LoVo (cell line): ENCODE measurements at places on chromosomes 7 and 10.

GRCh38 chr7:118369987-118370386 is 145.5 kb downstream of the ANKRD7 start:
- DNase-seq, result no peak

GRCh38 chr7:142711196-142711595 is 38.1 kb upstream of the PRSS1 start:
- no peak for DNase-seq

DNA sequence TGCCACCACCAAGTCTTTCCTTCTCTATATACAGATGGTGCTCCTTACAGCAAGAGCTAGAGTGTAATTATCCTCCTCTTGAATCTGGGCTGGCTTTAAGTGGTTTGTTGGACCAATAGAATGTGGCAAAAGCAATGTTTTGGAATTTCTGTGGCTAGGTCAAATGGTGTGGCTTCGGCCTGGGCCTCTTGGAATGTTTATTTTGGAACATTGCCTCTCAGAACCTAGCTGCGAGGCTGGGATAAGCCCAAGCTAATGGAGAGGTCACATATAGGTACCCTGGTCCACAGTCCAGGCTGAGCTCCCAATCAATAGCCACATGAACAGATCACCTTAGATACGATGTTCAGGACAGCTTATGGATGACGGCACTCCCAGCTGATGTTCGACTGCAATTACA is 556.7 kb downstream of the TYW1 start:
- DNase-seq, result no peak

DNA sequence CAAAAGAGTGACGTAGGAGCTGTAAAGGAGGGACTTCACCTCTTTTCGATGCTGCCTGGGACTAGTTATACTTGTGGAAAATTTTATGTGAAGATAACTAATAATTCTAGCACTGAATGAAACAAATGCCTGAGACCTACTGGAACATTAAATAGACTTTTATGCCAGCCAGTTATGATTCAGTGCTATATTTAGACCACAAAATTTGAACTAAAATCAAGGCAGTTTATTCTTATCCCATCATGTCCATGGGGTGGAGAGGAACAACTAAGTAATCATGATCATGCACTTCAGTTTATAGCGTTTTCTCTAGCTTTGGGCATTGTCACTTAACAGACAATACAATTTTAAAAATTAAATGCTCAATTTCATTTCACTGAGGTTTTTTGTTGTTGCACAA is 76.7 kb downstream of the ZEB1 start:
- no peak for DNase-seq

- no peak for DNase-seq
These were observed 1.7 kb downstream of the BLNK start for GRCh38 chr10:96269438-96270300.

GRCh38 chr7:28292834-28293526 is 112.4 kb upstream of the JAZF1 start:
- no peak for DNase-seq

GRCh38 chr7:36752026-36752711 is 27.9 kb upstream of the AOAH start:
- DNase-seq, result no peak

GRCh38 chr7:67823345-67823744 is 826.7 kb downstream of the TYW1 start:
- DNase-seq, result peak; percentile 54

DNA sequence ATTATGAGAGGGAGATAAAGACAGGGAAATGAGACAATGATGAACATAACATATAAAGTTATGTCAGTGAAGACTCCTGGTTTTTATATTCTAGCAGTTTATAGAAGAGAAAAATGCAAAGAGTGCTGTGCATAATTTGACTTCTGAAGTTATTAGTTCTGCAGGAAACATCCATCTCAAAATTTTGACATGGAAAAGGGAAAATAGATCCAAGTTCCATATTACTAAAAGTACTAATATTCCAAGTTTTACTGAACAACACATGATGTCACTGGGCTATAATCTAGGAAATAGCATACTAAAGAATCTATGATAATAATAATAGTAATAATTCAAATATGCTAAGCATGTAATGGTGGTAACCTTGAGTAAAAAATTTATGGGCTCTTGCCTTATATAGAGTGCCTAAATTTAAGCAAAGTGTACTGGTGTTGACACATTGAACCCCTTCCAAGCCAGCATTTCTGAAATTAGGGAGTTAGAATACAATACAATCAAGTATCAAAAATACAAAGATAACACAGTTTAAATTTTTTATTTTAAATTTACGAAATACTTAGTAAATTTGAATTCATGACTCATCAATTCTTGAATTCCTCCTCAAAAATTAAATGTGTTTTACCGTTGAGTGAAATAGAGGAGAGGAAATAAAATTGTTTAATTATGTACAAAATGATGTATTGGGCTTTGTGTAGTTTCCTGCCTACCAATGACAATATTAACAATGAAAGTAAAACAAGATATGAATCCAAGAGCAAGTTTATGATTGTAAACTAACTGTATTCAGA is 102.8 kb upstream of the KCND2 start:
- DNase-seq, result no peak
